ENCODE measurements at places on chromosomes 3 and 15.

DNA sequence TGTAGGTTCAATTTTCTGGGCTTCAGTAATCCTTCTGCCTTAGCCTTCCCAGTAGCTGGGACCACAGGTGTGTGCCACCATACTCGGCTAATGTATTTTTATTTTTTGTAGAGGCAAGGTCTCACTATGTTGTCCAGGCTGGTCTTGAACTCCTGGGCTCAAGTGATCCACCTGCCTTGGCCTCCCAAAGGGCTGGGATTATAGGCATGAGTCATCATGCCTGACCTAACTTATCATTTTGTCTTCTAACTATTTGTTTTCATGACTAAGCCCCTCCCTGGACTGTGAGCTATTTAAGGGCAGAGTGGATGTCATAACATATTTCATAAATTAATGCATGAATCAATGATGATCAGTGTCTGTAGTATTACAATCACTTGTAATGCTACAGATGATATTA is 56.1 kb upstream of the PIAS1 start:
- no peak for DNase-seq

DNA sequence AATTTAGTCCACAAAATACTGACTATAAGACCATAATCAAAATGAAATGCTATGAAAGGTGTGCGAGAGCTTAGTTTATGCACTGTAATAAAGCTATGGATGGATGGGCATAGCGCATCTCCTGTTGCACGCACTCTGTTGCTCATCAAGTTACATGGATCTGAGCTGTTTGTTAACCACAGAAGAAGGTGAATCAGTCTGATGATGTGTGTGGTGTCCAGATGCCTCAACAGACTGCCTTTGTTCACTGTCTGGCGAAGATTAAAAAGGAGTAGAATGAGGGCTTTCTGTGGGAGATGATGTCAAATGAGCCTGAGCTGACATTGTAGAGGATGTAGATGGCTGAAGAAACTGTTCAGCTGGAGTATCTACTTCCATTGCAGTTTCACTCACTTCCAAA is 36.1 kb downstream of the NSMCE3 start:
- DNase-seq, result no peak

DNA sequence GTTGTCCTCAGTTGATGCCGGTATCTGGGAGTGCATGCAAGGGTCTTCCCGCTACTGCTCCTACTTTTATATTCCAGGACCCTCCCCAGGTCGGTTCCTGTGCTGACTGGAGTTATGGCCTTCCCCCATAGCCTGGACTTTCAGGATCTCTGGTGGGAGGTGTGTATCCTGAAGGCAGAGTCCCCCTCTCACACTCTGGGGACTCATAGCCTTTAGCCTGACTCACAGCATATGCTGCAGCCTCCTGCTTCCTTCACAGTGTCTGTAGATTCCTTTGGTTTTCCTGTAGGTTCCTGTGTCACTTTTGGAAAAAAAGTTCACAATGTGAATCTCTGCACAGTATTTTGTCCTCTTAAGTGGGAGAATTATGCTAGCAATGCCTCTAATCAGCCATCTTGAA is 180.6 kb upstream of the RBMS3 start:
- DNase-seq, result no peak

GRCh38 chr15:91824256-91824655 is 29.3 kb upstream of the SLCO3A1 start:
- DNase-seq, result no peak

DNA sequence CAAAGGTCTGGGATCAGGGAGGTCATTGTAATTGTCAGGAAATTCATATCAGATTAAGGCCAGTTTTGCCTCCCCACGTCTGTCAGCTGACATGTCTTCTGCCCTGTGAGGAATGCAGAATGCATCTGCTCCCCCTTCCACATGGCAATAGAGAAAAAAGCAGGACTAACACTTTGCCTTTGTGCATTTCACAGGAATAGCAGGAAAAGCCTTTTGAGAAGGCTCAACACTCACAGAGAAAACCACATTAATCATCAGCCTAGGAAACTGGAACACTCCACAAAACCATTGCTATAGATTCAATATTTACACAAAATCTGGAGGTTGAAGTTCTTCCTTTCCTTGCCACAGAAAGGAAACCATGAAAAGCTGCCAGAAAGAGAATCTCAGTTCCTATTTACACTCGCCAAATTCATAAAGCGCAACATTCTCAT is 165.2 kb upstream of the HES1 start:
- no peak for DNase-seq

- DNase-seq, result no peak
Observed at GRCh38 chr3:188772886-188773285, 398.9 kb upstream of the TPRG1 start.

- DNase-seq, result no peak
Observed at GRCh38 chr15:90872486-90873184, 4.2 kb downstream of the FURIN start.

DNA sequence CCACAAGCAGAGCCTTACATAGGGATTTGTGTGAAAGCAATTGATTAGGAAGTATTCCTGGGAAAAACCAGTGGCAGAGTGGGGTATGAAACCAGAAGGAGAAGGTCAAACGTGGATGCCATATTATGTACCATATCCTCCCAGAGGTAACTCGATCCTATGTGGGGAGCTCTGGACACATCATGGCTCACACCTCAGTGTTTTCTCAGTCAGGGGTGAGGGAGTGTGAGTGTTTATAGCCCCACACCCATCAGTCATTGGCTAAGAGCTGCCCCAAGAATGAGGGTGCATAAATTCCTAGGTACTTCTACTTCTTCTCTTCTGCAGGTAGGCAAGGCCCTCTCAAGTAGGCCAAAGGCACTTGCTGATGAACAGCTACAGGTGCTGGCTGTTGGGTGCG is 28.2 kb upstream of the PDZRN3 start:
- no peak for DNase-seq

DNA sequence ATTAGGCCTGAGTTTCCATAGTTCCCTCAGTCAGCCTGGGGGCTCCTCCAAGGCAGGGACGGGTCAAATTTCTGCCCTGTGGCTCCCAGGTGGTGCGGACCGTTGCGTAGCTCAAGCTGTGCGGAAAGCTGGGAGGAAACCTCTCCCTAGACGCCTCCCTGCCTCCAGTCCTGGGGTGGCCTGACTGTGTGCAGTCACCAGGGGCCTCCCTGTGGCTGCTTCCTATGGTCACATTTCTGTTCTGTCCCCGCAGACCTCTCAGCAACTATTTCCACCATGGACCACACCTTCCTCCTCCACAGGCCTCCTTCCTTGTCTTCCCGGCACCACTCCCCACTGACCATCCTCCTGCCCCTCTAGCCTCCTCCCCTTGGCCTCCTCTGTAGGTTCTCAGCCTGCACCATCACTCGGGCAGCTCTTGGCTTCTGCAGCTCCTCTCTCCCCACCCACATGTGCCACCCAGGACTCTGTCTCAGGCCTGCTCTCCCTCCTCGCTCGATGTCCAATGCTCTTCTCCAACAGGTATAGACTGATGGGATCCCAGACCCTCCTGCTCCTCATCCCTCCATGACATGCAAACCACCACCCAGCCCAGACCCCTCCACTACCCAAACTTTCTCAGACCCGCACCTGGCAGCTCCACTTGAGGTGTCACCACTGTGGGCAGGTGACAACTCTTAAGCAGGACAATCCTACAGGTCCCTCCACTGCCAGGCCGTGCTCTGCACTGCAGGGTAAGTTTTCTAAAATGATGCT is 26.9 kb upstream of the SEC13 start:
- no peak for DNase-seq

GRCh38 chr3:115789481-115789880 is 166.2 kb downstream of the GAP43 start:
- no peak for DNase-seq

DNA sequence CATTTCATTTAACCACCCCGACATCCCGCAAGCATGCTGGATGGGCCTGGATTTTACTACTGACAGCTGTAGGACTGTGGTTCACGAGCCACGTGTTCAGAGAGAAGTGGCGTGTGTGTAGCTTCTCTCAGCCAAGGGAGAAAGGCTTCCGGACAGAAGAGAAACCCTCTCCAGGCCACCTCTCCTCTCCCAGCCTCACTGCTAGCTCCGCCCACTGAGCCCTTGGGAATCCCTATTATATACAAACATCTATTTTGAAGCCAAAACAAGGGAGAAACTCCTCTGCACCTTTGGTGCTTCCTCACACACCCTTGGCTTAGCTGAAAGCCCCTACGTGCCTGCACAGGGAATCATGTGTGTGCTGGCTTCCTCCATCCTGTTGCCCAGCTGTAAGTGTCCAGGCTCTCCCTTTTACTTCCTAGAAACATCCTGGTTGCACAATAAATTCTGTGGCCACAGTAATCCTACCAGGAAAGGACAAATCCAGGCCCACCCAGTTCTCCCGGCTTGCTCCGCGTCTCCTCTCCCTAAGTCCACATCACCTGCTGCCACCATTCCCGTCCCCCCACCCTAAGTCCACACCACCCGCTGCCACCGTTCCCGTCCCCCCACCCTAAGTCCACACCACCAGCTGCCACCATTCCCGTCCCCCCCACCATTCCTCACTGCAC is 30.5 kb downstream of the PCSK6 start:
- no peak for DNase-seq

DNA sequence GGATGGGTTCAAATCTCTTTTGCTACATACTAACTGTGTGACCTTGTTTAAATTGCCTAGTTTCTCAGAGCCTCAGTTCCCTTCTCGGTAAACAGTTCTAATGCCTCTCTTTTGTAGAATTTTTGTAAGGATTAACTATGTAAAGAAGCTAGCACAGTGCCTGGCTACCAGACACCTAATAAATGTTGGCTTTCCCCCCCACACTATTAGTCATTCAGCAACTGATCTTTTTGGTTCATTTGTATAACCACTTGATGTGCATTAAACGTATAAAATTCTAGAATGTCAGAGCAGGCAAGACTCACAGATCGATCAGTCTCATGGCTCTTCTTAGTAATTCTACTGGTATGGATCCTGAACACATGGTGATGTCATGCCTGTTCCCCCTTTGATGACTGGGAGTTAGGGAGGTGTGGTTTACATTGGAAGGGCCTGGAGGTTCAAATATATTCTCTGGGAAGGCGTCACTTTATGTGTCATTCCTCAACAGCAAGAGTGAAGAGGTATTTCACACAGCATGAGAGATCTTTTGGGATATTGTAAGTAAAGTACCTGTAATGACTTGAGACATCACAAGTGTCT is 6.5 kb downstream of the TAGLN3 start:
- no peak for DNase-seq

DNA sequence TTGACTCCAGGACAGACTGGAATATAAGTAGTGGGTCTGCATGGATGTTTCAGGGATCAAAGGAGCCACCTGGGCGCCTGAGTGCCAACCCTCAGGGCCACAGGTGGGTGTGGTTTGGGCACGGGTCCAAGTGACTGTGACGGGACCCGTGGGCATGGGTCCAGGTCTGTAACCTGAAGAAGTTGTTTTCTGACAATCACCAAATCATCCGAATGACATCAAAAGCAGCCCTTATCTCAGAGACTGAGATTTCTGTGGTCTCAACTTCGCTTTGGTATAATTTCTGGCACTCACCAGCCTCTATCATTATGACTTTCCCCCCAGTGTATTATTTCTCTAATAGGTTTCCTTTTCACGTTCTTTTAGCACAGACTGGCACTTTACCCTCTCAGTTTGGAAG is 24.4 kb downstream of the RLBP1 start:
- DNase-seq, result no peak

GRCh38 chr3:160098261-160098908 is 109.8 kb downstream of the IL12A start:
- no peak for DNase-seq

DNA sequence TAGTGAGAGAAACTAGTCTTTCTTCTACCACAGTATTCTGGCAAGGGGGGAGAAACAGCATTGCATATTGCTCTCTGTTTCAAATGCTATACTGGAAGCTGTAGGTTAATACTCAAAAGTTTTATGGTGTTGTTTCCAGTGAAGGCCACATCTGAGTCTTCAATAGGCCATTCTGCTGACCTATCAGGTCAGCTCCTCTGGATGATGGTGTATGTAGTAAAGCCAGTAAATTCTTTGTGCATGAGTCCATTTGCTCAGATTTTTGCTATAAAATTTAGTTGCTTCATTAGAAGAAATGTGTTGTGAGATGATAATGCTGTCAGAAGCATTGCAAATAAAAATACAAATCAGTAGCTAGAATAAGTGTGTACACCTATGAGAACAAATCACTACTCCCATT is 64.9 kb upstream of the RBMS3 start:
- DNase-seq, result no peak

- DNase-seq, result no peak
Observed at GRCh38 chr15:29379647-29380046, 110.0 kb upstream of the NSMCE3 start.

DNA sequence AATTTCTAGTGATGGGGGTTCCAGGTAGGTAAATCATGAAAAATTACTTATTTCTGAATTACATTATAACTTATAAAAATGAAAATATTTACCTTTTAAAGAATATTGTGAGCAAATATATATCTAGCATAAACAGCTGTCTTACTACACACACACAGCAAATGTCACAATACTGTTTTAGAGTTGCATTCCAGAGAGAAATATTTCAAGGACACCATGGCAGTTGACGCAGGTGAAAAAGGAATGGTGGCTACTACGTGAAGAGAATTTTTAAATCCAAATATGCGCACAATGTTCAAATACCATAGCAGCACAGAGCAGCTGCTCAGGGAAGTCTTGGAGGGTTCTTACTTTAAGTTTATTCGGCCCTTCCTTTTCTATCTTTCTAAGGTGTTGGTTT is 356.2 kb downstream of the CGGBP1 start:
- DNase-seq, result no peak

DNA sequence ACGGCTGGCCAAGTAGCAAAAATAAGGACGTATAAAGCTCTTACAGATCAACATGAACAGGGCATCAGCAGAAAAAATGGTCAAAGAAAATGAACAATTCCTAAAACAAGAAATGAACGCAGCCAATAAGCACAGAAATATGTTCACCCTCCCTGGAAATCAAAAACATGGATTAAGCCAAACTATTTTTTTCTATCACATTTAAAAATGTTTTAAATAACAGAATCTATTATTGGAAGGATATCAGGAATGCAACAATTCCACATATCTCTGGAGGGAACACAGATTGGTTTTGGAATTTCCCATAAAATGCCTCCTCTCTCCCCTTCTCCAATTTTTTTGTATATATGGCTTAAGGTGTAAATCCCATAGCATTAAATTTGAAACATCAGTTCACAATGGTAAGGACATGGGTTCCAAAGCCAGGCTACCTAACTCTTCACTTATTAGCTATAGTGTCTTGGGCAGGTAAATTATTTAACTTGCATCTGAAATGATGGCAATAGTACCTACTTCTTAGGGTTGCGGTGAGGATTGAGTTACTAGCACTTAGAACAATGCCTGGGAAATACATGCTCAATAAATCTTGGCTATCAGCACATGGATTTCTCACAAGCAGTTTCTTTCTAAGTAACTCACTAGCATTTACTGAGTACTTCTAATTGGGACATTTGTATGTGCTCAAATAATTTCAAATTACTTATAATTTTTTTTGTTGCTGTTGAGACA is 10.1 kb downstream of the UACA start:
- DNase-seq, result no peak

- DNase-seq, result peak; percentile 41
Observed at GRCh38 chr15:50906954-50907600, 1.4 kb upstream of the AP4E1 start.

DNA sequence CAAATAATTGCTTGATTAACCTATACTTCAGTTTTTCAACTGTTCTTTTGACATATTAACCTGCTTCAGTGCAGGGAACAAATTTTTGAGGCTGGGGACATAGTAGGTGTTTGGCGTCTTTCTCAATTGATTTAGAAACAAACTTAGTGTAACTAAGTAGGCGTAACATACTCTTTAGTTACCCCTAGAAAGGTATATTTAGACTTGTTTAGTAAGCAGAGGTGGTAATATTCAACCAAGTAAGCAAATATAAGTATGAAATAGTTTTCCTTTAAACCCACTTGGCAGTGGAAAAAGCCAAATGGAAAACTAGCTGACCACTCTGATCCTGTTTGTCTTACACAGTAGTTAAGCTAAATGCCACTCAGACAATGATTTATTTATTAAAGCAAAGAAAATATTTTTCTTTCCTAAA is 113.2 kb downstream of the MBNL1 start:
- no peak for DNase-seq

Measured in activated T-helper 1 cell treated with anti-CD3 and anti-CD28 coated beads, Interleukin-2, amount 50 U/mL, for 16 hours (primary cell).